ENCODE measurements at places on chromosomes 3 and 15. TPM values are rescaled to one million over a fixed set of nuclear protein-coding genes. Genes with fewer than 3 reads are reported as not detected.

DNA sequence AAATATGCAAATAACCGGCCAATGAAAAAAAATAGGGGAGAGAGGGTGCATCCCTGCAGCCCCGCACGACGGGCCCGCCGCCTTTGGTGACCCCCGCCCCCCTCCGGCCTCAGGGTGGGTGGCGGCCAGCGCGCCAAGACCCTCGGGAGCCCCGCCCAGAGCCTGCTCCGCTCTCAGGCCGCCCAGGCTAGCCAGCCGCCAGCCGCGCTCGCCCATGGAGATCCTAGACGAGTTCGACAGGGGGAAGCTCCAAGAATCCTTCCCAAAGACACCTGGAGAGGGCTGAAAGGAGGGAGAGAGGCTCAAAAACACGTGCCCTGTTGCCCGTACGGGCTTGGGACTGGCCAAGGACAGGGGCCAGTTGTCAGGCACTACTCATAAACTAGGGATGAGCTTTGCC lies 434.0 kb downstream of the NR2F2 start:
- ATAC-seq: no peak

GRCh38 chr3:143192193-143192592 lies 72.6 kb downstream of the CHST2 start:
- no peak for ATAC-seq

SLC7A14 gene
- total RNA-seq: not detected

- peak; percentile 41 for ATAC-seq
These were observed 2.6 kb upstream of the SKOR1 start for GRCh38 chr15:67822537-67823313.

DNA sequence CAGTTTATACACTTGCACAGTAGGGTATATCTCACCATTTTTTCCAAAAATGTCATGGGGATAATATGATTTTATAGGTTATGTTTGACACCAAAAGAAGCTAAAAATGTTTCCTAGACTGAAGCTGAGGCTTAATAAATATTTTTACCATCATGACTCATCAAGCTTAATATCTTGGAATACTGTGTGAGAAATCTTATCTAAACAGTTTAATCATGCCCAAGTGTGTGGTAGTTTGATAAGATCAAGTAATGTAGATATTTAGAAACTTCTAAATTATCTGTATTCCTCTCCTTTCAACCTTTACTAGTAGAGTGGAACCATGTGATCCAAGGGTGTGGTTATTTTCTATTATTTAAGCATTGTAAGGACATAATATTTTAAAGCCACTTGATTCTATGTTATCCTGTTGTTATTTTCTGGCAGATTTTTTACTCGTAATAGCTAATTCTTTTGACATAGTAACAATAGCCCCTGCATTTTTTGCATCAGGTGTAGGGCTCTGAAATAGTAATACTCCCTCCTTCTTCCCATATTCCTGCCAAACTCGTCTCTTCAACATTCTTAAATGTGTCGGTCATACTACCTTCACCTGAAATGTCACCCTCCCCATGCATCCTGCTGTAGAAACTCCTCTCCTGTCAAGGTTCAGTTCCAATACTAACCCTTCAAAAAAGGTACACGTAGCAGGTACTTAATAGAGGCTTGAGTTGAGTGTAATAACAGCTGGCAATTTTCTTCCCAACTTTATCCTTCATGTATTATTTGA lies 729.6 kb downstream of the NLGN1 start:
- no peak for ATAC-seq

DNA sequence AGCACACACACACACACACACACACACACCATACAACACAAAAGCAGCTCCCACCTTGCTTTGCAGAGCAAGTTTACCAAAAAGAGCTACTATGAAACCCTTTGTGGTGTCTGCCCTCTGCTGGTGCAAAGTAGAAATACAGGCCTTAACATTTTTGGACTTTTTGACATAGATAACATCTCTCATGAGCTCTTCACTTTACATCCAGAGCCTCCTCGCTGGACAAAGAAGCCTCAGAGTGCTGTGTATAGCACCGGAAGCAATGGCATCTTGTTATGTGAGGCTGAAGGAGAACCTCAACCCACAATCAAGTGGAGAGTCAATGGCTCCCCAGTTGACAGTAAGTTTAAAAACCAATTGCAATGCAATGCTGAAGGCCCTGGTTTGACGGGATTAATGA lies 157.9 kb downstream of the CHL1 start:
- no peak for ATAC-seq

DNA sequence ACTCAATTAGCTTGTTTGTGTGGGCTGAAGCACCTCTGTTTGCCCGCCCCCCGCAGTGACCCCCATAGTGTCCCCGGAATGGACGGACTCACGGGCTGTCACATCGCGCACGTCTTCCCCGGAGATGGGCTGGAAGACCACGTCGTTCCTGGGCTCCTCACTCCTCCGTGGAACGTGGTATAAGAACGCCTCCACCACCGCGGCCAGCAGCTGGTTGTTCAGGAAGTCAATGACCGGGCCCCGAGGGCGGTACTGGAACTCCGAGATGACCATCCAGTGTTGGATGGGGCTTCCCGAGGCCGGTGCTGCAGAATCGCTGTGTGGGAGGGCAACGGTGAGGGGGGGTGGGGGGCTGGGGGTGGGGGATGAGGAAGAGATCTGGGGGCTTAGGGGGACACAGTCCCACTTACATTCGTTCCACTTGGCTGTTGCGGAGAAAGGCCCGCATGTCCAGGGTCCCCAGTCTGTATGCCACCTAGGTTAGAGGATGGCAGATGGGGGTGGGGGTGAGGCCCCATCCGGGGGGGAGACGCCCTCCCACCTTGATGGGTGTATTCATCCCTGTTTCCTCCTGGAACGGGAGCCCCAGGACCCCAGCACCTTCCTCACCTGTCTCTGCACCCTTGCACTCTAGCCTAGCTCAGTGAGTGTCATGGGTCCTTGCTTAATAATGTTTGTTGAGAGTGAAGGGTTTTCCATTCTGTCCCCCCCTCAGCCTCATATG lies 30.2 kb downstream of the MUC20 start:
- ATAC-seq: no peak

DNA sequence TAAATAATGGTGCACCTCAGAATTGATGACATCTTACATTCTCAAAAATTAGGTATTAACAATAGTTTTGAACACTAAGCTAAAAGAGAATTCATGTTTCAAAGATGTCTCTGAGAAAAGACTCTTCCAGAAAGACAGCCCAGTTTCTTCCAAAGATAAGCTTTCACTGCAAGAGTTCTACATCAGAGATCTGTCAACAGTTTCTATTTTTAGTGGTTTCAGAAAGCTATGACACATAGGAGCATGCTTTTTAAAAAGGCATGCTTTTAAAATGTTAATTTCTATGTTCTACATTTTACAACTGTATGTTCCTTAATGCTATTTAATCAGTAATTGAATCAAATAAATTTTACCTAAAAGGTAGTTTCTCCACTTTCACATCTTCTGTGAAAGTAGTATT lies 88.2 kb downstream of the PLOD2 start:
- ATAC-seq: no peak

WWTR1 gene
- total RNA-seq: 1.8 TPM

FOXB1 gene
- total RNA-seq: 0.77 TPM

All from activated T-helper 17 cell treated with anti-CD3 and anti-CD28 coated beads, Interleukin-2, amount 50 U/mL, for 72 hours (primary cell).